ENCODE measurements at places on chromosomes 6 and 20. TPM values are rescaled to one million over a fixed set of nuclear protein-coding genes. Genes with fewer than 3 reads are reported as not detected.

ECT2L gene
- total RNA-seq: not detected

OXT gene
- not detected for total RNA-seq

- H3K27me3 ChIP-seq: no peaks in the 10 kb centered on the region
- no peak for DNase-seq
These were observed 226.5 kb downstream of the ANKRD60 start for GRCh38 chr20:58001946-58002345.

DNA sequence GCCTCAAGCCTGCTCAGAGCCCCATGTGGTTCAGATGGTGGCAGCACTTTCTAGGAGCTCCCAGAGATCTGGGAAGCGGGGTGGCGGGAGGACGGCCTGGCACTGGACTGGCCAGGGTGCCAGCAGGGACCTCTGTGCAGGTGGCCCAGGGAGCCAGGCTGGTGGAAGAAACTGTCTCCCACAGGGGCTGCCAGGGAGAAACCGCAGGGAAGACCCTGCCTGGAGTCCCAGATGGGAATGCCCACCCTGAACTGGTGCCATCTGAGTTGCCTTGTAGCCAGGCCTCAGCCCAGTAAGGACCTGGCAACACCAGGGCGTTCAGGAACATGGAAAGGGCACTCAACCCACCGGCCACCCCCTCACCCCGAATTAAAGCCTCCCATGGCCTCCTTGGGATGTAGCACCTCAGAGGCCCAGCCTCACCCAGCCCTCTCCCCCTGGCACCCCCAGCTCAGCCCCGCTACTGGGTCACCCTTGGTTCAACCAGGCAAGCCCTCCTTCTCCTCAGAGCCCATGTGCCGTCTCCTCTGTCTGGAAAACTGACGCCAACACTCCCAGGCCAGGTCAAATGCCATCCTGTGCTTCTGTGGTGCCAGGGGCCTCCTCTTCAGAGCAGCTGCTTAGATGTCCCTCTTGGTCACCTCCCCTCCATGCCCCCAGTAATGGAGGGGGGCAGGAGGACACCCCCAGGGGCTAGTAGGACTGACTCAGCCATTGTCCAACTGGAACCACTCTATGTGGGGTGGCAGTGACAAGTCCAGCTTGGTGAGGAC is 5.9 kb upstream of the C20orf144 start:
- no peaks in the 10 kb centered on the region for H3K27me3 ChIP-seq
- no peak for DNase-seq
- H3K4me1 ChIP-seq: peaks cover 8% of the 10 kb centered on the region
- no peak overlapping the region for H3K4me3 ChIP-seq
- H3K36me3 ChIP-seq: peaks cover 3% of the 10 kb centered on the region
